ENCODE measurements at places on chromosomes 13 and 19.
A peak's percentile ranks its signal among the peaks of the same experiment; 100 is the strongest.

DNA sequence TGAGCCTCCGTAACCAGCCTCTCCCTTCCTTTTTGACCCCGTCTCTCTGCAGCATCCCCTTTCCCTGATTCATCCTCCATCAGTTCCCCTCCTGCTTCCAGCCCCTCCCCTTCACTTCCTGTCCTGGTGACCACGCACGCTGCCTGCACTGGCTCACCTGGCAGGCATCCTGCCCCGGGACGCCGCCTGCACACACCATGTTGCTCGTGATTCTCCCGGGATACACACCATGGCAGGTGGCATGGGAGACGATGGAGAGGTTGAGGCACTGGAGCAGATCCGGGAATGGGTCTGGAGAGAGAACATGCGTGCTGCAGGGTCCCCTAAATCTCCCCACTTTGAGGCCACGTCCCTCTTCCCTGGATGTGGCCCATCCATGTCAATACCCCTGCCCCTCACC lies 4.2 kb downstream of the KLK12 start:
- no peak for DNase-seq

GRCh38 chr19:12983091-12983490 lies 12.2 kb upstream of the NFIX start:
- DNase-seq, result no peak

DNA sequence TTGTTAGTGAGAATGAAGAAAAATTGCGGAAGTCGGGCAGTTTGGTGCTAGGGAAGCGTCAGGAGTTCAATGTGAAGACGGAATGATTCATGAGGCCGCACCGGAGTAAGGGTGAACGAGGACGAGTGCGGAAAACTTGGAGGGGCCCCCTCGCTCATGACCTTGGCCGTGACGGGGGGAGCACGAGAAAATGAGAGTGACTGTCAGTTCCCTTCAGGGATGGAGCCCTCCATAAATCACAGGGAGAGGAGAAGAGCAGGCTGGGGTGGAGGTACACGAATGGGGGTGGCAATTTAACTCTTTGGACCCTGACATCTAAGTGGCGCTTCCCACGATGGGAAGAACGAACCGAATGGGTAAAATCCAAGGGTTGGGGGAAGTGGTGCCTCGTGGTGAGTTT lies 486.4 kb downstream of the TSHZ3 start:
- DNase-seq, result no peak

- no peak for DNase-seq
These were observed 6.7 kb downstream of the ZNF865 start for GRCh38 chr19:55611983-55612645.

DNA sequence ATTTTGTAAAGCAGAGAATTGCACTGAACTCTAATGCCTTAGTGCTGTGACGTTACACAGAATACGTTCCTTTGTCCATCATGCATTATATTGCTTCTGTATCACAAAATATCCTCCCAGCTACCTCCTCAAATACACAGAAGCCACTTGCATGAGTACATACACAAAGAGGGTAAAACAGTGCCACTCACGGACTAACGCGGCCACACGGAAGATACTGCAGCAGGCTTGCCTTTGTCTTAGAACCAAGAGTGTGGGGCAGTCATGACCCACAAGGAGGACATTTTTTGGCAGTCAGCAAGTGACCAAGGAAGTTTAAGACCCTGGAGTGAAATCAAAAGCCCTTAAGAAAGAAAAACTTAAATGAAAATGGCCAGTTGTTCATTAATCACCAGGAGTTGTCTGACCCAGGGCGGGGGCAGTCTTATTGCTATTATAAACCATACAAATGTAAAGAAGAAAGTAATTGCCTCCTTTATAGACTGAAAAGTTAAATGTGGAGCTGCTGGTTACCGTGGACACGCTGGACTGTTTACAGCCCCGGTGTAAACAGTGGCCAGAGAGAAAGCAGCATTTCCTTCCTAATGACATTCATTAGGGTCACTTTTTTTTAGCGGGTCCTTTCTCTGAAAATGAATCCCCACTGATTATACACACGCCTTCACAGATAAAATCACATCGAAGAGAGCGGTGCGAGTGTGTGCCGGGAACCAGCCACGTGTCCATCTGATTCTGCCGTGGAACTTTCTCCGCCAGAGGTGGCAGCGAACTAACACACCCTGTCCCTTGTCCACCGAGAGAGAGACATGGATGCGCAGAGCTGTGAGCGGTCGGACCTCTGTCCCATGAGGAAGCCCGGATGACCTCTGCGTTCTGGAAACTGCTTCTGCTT lies 66.8 kb downstream of the SOX1 start:
- DNase-seq, result no peak

DNA sequence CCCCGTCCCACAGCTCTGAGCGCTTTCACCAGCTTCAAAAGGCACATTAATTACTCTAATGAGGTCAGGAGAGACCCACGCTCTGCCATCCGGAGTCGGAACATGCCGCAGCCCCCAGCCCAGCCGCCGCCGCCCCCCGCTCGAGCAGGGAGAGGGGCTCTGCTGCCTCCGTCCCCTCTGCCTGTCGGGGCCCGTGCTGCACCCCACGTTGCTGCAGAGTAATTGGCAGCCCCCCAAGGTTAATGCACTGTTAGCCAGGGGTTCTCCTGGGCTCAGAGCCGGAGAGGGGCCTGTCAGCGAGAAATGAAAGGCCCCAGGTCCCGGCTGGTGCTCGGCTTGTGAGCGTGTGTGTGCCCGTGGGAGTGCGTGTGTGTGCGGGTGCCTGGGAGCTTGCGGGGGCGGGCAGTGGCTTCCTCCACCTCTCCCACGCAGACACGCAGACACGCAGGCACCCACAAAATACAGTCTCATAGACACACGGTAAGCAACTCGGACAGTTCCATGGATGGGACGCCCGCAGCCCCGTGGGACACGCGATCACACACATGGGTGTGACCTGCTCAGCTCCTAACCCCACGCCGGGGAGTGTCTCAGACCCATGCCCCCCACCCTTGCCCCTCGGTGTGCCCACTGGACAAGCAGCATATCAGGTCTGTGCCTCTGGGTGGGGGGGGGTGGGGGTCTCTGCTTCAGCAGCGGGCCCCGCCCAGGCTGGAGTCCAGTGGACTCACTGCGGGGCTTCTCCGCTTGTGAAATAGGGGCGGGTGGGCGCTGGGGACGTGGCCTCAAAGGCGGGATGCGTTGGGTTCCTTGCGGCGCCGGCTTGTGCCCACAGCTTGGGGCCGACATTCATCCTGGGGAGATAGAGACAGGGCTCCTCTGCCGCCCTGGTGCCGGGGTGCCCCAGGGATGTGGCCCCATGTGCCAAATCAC lies 4.8 kb upstream of the EFNA2 start:
- DNase-seq, result no peak

DNA sequence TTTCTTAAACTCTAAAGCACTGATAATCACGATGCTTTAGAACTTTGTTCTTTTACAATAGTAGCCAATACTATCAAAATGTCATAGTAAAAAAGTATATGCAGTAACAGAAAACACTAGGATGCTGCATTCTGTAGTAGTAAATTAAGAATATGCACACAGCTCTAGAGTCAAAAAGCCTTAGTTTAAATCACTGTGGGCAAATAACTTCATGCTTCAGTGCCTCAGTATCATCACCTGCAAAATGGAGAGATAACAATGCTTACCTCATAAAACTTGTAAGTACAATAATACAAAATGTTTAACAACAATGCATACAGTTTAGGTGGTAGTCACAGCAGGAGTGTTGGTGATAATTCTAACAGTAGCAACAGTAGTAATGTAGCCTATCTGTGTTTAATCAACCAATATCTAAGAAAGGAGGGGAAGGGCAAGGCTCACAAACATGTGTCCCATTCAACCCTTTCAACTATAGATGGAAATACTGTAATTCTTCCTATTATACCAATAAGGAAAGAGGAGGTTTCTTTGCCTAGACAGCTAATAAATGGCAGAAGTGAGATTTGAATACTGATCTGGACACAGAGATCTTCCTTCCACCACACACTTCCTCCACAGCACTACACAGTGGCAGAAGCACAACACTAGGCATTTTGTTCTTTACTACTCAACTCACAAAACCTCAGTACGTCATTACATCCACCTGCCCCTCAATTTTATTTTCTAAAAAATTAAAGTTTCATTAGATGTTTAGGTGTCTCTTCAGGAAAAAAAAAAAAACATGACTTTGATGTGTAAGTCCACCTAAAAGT lies 4.6 kb downstream of the RBM26 start:
- DNase-seq, result no peak

DNA sequence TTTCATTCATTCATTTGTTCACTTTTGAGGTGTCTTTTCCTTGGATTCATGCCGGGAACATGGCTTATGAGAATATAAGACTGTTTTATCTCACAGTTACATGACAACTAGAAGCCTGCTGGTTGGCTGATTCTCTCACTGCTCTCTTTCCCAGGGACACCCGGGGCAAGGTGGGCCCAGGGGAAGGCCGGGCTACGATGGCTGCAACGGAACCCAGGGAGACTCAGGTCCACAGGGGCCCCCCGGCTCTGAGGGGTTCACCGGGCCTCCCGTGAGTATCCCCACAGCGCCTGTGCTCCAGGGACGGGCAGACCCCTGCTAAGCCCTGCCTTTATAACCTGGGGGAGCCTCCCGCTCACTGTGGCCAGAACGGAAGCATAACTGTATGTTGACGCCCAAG lies 121.2 kb downstream of the COL4A2 start:
- DNase-seq, result no peak

DNA sequence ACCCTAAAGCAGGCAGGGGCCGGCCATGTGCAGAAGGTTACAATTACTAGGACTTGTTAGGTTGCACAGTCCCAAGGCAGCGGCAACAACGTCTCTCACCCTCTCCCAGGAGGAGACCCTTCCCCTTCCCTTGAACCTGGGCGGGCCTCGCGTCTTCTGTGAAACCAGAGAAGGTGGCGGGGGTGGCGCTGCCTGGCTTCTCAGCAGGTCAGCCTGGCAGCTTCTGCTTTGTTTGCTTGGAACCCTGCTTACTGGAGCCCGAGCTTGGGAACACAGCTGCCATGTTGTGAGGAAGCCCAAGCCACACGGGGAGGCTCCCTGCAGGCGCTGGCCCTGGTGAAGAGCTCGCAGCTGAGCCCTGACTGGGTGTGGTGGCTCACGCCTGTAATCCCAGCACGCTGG lies 15.5 kb downstream of the MKNK2 start:
- DNase-seq, result no peak

- DNase-seq, result no peak
These were observed 158.7 kb downstream of the VWA8 start for GRCh38 chr13:41802043-41802683.

DNA sequence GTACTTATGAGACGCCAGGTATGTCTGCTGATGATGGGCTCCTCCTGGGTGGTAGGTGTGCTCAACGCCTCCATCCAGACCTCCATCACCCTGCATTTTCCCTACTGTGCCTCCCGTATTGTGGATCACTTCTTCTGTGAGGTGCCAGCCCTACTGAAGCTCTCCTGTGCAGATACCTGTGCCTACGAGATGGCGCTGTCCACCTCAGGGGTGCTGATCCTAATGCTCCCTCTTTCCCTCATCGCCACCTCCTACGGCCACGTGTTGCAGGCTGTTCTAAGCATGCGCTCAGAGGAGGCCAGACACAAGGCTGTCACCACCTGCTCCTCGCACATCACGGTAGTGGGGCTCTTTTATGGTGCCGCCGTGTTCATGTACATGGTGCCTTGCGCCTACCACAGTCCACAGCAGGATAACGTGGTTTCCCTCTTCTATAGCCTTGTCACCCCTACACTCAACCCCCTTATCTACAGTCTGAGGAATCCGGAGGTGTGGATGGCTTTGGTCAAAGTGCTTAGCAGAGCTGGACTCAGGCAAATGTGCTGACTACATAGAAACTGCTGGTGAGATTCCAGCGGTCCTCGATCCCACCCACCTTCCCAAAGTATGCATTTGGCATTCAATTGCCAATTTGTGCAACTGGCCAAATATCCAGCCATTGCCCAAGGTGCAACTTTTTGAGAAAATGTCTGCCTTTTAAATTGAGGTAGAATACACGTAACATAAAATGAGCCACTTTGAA lies 10.2 kb downstream of the OR2Z1 start:
- no peak for DNase-seq

- peak; percentile 90 for DNase-seq
These were observed 109.0 kb downstream of the TNFRSF19 start for GRCh38 chr13:23679220-23679619.

GRCh38 chr19:46917002-46917401 lies 56.2 kb downstream of the ARHGAP35 start:
- no peak for DNase-seq

DNA sequence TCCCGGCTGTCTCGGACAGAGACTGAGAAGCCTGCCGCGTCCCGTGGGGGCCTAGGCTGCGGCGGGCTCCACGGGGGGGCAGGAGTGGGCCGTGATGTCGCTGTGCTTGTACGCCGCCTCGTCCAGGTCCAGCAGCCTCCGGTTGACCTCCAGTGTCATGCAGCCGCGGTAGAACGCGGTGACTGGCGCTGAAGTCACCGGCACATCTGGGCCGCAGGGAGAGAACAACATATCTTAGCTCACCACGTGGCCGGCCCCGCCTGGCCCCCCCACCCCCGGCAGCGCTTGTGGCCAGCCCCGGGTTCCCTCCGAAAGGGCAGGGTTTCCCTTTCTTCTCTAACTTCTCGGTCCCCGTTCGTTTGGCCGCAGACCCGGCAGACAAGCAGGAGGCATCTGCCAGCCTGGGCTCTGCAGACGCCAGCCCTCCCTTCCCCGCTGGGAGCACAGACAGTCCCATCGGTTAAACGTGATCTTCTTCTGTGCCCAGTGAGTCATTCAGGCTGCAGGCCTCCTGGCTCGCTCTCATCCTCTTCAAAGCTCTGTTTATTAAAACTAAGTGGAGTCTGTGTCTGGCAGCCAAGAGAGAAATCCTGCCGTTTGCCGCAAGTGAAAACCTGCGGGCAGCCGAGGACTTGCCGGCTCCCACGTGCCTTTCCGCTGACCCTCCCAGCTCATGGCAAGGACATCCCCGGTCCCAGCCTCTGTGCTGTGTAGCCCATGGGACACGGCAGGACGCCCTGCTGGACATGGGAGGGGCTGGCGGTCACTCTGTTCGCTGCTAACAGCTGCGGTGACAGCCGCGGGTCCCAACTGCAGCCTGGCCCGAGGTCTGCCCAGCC lies 42.8 kb downstream of the GAS6 start:
- DNase-seq, result peak; percentile 99

GRCh38 chr13:90933097-90933826 lies 414.2 kb upstream of the MIR17HG start:
- no peak for DNase-seq

DNA sequence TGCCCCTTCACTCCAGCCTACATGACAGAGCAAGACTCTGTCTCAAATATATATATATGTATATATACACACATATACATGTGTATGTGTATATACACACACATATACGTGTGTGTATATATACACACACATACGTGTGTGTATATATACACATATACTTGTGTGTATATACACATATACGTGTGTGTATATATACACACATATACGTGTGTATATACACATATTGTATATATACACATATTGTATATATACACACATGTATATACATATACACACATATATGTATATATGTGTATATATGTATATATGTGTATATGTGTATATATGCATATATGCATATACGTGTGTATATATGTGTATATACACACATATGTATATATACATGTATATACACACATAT lies 173.3 kb downstream of the GPC5 start:
- DNase-seq, result no peak

- peak; percentile 56 for DNase-seq
These were observed 14.6 kb downstream of the FRY start for GRCh38 chr13:32045982-32046785.

Measured in IMR-90 (cell line).